ENCODE measurements at places on chromosomes 1 and 21.

DNA sequence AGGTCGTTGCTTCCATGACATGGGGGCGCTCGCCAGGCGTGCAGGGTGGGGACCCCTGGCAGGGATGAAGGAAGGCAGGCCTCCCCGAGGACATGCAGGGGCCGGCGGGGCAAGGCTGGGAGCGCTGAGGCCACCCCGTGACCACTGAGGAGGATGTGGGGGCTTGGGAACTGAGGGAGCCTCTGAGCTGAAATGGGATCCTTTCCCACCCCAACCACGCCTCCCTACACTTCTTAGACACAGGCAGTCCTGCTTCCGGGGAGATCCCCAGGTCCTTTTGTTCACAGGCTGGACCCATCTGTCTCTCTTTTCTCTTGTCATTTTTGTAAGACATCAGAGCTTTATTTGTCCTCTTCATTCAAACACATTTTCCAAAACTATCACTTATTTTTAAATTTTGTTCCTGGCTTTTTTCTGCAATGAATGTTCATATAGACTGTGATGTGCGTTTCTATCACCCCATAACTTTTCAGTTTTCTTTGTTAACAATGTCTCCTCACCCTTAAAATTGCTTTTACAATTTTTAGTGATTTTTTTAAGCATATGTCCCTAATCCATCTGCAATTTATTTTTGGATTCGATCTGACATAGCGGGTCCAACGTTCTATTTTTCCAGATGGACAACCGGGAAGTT is 156.7 kb upstream of the BACE2 start:
- no peak for DNase-seq
- no peaks in the 10 kb centered on the region for H3K36me3 ChIP-seq
- H3K27me3 ChIP-seq = no peaks in the 10 kb centered on the region
- no peaks in the 10 kb centered on the region for H3K4me1 ChIP-seq
- H3K4me3 ChIP-seq = no peak overlapping the region
- H3K27ac ChIP-seq = no peak overlapping the region

DNA sequence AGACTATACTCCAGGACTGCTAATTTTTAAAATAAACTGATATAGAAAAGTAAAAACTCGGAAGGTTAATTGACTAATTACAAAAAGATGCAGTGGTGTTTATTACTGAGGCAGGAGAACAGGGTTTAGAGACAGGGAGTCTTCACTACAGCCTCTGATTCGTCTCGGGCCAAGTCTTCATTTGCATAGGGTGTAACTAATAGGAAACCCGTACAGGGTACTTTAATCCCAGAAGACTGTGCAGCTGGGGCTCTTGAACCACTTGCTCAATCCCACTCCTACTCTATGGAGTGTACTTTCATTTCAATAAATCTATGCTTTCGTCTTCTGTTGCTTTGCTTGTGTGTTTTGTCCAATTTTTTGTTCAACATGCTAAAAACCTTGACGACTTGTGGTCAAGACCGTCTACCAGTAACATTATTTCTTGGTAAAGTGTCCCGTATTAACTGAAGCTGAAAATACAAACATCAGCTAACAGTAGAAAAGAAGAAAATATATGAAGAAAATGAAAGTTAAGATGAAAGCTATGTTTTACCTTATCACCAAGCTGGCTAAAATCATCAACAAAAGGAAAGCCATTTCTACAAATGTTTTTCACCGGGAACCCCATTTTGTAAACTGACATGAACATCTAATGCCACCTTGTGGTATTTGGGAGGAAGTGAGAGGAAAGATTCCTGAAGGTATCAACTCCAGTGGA is 8.0 kb downstream of the SDHB start:
- peak overlapping the region; percentile 1 for H3K27ac ChIP-seq

DNA sequence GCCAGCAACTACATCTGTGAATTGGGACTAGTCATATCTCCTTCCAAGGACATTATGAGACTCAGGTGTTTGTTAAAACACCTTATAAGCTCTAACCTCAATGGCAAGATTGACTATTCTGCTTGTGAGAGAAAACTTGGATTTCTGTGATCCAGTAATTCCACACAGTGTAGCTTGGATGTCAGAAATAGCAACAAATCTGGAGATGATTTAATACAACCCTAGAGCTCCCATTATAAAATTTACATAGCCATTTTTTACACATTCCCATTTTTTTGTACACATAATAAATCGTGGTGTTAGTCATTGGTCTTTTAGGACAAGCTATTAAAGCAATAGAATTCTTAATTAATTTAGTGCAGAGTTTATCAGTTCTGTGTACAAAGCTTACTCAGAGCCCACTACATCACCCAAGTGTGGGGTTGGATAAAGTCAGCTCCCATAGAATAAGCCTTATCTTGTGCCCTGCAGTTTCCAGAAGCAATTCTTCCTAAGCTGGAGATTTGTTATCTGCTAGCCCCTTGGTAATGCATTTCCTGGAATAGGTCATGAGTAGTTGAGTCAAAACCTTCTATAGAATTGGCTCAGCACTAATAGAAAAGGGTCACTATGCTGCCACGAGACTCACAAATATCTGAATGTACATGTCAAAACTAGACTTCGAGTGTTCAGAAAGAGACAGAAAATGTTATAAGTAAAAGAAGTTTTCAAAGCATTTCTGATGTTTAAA is 434.0 kb upstream of the RUNX1 start:
- H3K36me3 ChIP-seq = no peaks in the 10 kb centered on the region
- H3K27ac ChIP-seq = no peak overlapping the region
- no peak overlapping the region for H3K4me3 ChIP-seq
- H3K4me1 ChIP-seq = no peaks in the 10 kb centered on the region
- peaks cover 5% of the 10 kb centered on the region for H3K27me3 ChIP-seq

DNA sequence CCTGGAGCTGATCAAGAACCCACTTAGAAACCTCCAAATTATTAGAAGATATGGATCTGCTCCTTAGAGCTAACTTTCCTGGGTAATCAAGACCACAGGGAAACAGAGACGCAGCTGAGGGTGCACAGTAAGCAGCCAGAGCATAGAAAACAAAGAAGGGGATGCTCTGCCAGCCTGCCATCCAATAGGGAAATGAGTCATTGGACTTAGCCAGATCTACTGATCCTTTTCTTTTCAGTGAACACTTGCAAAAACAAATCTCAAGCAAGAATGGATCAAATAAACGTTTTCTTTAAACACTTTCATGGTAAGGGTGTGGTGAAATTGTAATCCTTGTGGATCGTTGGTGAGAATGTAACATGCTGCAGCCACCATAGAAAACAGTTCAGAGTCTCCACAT is 474.0 kb downstream of the LTN1 start:
- no peaks in the 10 kb centered on the region for H3K4me1 ChIP-seq
- no peaks in the 10 kb centered on the region for H3K27me3 ChIP-seq
- no peak overlapping the region for H3K27ac ChIP-seq
- no peak for DNase-seq

GRCh38 chr21:38181096-38181495 is 75.7 kb upstream of the KCNJ15 start:
- H3K36me3 ChIP-seq = no peaks in the 10 kb centered on the region
- DNase-seq = no peak
- no peaks in the 10 kb centered on the region for H3K4me1 ChIP-seq
- no peaks in the 10 kb centered on the region for H3K27me3 ChIP-seq
- H3K27ac ChIP-seq = no peak overlapping the region

- no peak overlapping the region for H3K4me3 ChIP-seq
- no peaks in the 10 kb centered on the region for H3K4me1 ChIP-seq
- no peaks in the 10 kb centered on the region for H3K36me3 ChIP-seq
- no peak overlapping the region for H3K27ac ChIP-seq
- no peaks in the 10 kb centered on the region for H3K27me3 ChIP-seq
These were observed 208.8 kb upstream of the USP25 start for GRCh38 chr21:15520811-15521643.

DNA sequence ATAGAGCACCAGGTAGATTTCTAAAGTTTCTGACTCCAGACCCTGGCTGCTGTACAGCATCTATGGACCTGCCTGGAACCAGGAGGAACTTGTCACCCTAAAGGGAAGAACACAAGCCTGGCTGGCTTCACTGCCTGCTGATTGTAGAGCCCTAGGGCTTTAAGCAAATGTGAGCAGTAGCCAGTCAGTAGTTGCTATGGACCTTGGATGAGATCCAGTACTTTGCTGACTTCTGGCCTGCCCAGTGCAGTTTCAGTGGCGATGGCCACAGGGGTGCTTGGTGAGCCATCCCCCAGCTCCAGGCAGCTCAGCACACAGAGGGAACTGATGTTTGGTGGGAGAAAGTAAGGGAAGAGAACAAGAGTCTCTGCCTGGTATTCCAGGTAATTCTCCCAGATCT is 68.4 kb downstream of the ATP6V1G3 start:
- no peak overlapping the region for H3K4me3 ChIP-seq
- no peaks in the 10 kb centered on the region for H3K27me3 ChIP-seq
- H3K27ac ChIP-seq = no peak overlapping the region
- no peak for DNase-seq
- H3K36me3 ChIP-seq = no peaks in the 10 kb centered on the region

- no peak overlapping the region for H3K27ac ChIP-seq
- H3K27me3 ChIP-seq = no peaks in the 10 kb centered on the region
- H3K4me1 ChIP-seq = no peaks in the 10 kb centered on the region
- H3K36me3 ChIP-seq = no peaks in the 10 kb centered on the region
These were observed 186.1 kb upstream of the MAP1LC3C start for GRCh38 chr1:242184955-242185354.

DNA sequence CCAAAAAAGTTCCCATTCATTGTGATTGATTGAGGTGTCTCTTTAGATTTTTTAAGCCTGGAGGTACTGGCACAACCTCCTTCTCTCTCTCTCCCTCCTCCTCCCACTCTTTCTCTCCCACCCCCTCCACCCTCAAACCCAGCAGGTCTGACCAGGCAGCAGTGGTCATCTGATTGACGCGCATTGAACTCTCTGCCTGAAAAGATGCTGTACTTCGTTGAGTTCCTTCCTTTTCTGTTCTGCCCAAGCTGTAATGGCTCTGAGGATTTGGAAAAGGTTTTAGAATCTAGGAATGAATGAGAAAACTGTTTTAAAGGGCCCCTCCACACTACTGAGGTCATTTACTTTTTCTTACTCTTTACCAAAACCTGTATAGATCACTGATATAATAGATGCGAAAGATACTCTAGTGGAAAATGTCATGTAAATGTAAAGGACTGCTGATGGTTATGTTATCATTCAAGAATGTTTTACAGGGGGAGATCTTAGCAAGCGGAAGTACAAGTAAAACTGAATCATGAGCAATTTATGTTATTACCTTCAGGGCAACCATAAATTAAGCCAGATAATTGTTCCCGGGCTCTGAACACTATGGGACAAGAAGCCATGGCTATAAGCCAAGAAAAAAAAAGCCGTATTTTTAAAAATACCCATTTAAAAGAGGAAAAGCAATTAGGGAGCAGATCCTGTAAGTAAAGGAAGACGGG is 25.2 kb upstream of the DYRK1A start:
- H3K36me3 ChIP-seq = no peaks in the 10 kb centered on the region
- H3K27ac ChIP-seq = no peak overlapping the region
- no peak for DNase-seq

- H3K4me3 ChIP-seq = no peak overlapping the region
- no peaks in the 10 kb centered on the region for H3K4me1 ChIP-seq
- H3K36me3 ChIP-seq = no peaks in the 10 kb centered on the region
- no peak overlapping the region for H3K27ac ChIP-seq
- no peak for DNase-seq
- H3K27me3 ChIP-seq = no peaks in the 10 kb centered on the region
These were observed 276.5 kb downstream of the PLPP3 start for GRCh38 chr1:56302878-56303277.

DNA sequence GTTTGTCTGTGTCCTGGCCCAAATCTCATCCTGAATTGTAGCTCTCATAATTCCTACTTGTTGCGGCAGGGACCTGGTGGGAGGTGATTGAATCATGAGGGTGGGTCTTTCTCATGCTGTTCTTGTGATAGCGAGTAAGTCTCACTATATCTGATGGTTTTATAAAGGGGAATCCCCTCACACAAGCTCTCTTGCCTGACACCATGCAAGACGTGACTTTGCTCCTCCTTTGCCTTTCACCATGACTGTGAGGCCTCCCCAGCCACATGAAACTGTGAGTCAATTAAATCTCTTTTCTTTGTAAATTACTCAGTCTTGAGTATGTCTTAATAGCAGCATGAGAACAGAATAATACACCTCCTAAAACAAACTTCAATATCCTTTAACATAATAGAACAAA is 1065.6 kb downstream of the PLA2G4A start:
- no peak for DNase-seq
- H3K4me3 ChIP-seq = no peak overlapping the region
- H3K27ac ChIP-seq = no peak overlapping the region
- H3K27me3 ChIP-seq = no peaks in the 10 kb centered on the region
- H3K36me3 ChIP-seq = no peaks in the 10 kb centered on the region
- no peaks in the 10 kb centered on the region for H3K4me1 ChIP-seq

- H3K27me3 ChIP-seq = no peaks in the 10 kb centered on the region
- DNase-seq = no peak
- H3K27ac ChIP-seq = no peak overlapping the region
- no peaks in the 10 kb centered on the region for H3K36me3 ChIP-seq
- H3K4me3 ChIP-seq = no peak overlapping the region
These were observed 8.8 kb upstream of the CAPN8 start for GRCh38 chr1:223674119-223674890.

DNA sequence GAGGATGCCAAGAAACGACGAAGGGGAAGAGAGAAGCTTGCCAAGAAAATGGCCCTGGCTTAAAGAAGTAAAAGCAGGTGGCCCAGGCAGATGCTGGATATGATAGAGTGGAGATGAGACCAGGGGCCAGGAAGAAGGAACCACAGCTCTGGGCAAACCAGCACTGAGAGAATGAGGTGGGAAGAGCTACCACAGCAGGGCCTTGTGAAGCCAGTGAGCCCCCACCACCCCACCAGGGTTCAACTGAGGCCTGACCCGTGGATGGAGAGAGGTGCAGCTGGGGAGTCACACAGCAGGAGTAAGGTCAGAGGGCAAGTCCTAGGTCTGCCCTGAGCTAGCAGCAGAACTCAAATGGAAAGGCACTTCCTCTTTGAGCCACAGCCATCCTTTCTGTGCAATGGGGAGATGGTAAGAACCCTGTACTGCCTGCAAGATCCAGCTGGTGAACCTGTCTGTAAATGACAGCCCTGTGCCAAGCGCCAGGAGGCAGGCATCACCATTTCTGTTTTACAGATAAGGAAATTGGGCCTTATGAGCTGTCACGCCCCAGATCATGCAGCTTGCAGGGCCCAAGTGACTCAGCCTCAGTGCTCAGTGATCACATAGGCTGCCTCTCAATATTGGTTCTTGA is 8.5 kb downstream of the SH3BGRL3 start:
- H3K36me3 ChIP-seq = no peaks in the 10 kb centered on the region
- H3K4me1 ChIP-seq = peaks cover 78% of the 10 kb centered on the region
- DNase-seq = peak; percentile 60

GRCh38 chr1:233372218-233373120 is 44.9 kb downstream of the MAP3K21 start:
- H3K36me3 ChIP-seq = no peaks in the 10 kb centered on the region
- DNase-seq = no peak
- no peaks in the 10 kb centered on the region for H3K4me1 ChIP-seq
- no peak overlapping the region for H3K4me3 ChIP-seq
- H3K27me3 ChIP-seq = no peaks in the 10 kb centered on the region

Measured in suprapubic skin (tissue), 4 donors.